ENCODE measurements at places on chromosomes 4 and X. TPM values are rescaled to one million over a fixed set of nuclear protein-coding genes. Genes with fewer than 3 reads are reported as not detected.

- DNase-seq, result no peak
These were observed 76.0 kb upstream of the MCF2 start for GRCh38 chrX:139783959-139784358.

DNA sequence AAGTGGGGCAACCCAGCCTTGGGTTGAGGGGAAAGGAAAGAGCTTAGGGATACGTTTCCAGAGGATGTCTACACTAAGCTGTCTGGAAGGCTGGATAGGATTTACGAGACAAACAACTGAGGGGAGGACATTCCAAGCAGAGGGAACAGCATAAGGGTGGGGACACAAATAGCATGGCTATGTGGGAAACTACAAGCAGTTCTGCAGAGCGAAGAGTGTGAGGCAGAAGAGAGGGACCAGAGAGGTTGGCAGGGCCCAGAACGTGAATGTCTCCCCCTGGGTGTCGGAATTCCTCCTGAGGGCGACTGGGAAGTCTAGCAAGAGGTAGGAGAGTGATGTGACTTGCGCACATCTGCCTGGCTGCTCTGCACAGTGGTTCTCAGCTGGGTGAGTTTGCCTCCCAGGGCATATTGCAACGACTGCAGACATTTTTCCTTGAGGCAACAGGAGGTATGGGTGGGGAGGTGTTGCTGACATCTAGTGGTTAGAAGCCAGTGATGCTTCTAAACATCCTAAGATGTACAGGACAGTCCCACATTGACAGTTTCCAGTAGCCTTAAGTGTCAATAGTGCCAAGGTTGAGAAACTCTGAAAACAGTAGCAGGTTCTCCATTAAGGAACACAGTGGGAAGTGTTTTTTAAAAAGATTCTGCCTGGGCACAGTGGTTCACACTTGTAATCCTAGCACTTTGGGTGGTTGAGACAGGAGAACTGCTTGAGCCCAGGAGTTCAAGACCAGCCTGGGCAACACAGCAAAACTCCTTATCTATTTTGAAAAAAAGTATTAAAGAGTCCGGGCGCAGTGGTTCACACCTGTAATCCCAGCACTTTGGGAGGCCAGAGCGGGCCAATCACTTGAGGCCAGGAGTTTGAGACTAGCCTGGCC, 9.2 kb downstream of the NDUFA1 start:
- DNase-seq, result no peak

DNA sequence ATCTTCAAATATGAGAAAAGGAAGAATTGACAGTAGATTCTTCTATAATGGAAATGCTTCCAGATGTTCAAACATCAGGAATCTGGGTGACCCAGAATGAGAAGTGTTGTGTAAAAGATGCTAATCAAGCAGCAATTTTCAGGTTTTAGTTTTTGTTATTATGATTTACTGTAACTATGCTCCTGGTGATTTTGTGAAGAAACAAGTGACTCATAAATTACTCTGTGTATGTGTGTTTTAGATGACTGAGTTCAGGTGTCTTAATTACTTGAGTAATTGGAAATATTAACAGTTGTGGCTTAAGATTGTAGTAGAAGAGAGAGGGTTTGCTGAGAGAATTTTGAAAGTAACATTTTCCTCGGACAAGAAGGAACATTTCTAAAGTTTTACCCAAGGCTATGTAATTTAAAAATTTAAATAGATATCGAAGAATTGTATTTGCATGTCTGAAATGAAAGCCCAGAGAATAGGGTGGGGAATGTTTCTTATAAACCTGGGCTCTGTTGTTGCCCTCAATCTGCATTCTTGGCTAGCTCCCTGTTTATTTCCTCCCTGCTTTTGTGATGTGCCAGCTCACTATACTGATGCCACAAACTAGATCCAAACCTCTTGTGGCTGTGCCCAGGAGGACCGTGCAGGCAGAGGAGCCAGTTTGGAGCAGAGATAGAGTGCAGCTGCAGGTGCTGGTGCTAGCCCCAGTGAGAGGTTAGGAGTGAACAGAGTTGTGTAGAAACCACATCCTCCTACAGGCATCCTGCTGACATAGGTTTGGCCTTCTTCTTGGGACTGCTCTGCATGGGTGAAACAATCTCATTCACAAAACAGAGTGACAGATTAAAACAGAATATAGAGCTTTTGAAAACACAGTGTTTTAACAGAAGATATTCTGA, 25.4 kb upstream of the TNIP3 start:
- no peak for DNase-seq

GRCh38 chr4:101076032-101076431, 271.3 kb downstream of the PPP3CA start:
- DNase-seq, result no peak

DNA sequence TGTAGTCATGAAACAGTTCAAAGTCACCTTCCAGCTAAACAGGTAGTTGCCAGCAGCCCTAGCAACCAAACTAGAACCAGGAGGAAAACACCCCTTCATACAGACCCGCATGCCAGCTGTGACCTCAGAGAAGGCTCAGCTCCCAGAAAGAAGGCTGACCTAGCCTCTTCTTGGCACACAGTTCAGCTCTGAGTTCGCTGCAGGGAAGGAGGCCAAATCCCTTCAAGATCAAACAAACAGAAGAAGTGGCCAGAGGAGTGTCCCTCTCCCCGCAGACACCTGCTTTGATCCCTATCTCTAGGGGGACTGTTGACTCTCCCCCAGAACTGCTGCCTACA, 56.0 kb downstream of the HADH start:
- no peak for DNase-seq

GRCh38 chrX:149313871-149314371, 191.2 kb downstream of the IDS start:
- DNase-seq, result no peak

DNA sequence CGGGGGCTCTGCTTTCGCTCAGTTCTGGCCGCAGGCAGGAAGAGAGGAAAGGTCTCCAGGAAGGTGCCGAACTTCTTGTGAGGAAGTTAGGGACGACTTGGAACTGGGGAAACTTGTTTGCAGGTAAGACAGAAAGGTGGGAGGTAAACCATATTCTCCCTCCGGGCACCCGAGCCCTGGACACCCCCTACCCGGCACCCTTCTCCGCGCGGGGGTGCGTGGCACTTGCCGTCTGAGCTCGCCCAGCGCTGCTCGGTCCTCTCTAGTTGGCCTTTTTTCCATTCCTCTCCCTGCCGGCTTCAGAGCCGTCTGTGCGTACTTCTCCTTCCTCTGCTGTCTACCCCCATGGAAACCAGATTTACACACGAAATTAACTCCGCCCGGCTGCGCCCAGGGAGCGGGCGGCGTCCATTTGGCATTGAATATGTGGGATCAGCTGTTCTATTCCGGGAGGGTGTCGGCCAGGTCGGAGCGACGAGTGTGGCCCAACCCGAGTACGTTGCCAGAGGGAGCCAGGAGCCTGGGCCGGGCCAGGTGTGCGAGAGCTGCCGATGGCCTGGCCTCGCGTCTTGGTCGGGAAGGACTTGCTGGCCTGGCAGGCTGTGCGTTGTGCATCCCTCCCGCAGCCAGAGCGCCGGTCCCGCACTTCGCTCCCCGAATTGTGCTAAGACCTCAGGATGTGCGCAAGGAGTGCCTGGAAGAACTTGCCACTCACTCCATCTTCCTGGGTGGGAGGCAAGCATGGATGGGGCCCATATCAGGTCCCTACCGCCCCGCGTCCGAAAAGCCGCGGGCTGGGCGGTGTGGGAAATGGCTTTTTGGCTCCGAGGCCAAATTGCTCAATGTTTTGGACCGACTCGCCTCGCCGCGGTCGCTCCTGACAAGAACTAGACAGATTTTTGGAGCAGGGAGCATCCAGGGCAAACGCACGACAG, 1.7 kb downstream of the PDGFRA start:
- no peak for DNase-seq

- DNase-seq, result no peak
These were observed 278.9 kb downstream of the INPP4B start for GRCh38 chr4:142567199-142567598.

The AMTN gene
- total RNA-seq, result not detected

The SH3RF1 gene
- 30.3 TPM for total RNA-seq

The CLCN4 gene
- 2.6 TPM for total RNA-seq

All from mesenteric fat pad (tissue), 1 donor.